ENCODE measurements at places on chromosomes 1 and 21.

GRCh38 chr1:204286831-204287421 lies 72.8 kb downstream of the PLEKHA6 start:
- DNase-seq, result peak; percentile 24

DNA sequence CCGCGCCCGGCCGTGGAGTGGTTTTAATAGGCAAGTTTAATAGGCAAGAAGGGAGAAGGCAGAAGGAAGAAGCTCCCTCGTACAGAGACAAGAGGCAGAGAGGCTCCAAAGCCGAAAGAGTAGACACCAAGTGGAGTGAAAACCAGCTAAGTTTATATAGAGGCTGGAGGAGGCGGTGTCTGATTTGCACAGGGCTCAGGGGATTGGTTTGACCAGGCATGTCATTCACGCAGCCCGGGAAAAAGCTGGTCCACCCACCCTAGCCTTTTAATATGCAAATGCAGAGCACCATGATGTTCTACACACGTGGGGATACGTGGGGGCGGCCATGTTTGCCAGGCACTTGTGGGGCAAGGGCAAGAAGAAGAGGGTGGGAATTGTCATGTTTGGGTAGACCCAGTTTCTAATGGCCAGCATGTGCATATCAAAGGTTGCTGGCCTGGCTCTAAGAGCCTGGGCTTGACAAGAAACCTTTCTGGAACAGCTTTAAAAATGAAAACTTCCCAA lies 18.0 kb upstream of the SOD1 start:
- no peak for DNase-seq

DNA sequence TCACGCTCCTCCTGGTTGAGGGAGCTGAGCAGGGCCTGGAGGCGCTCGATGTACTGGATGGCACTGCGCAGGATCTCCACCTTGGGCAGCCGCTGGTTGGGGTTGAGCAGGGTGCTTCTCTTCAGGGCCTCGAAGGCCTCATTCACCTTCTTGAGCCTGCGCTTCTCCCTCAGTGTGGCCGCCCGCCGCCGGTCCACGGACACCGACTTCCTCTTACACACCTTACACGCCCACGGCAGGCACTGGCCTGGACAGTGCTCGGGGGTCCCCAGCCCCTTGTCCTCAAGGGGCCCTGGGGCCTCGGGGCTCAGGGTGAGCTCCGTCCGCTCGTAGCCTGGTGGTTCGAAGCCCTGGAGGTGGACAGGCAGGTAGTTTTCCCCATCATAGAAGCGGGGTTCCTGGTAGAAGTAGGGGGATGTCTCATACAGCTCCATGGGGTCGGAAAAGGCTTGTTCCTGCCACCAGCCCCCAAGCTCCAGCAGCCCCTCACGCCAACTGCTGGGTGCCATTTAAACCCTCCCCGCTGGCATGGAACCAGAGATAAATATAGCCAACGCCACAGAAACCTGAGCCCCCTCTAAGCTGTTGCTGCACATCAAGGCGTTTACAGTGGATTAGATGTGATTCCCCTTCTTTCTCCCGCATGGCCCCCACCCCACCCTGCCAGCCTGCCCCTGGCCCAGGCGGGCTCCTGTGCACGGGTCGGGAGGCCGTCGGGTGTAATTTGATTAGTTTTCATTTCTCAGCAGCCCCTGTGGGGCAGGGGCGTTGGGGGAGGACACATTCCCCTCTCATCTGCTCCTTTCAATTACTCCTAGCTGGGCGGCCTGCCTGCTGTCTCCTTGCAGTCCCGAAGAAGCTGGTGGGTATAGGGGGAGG lies at the start of gene MYOG:
Gene MYOG, minus strand, starts transcription at position 485 of the 879 bp plus-strand sequence. Its CDS starts 51 bp downstream, at position 434.
- no peak for DNase-seq

DNA sequence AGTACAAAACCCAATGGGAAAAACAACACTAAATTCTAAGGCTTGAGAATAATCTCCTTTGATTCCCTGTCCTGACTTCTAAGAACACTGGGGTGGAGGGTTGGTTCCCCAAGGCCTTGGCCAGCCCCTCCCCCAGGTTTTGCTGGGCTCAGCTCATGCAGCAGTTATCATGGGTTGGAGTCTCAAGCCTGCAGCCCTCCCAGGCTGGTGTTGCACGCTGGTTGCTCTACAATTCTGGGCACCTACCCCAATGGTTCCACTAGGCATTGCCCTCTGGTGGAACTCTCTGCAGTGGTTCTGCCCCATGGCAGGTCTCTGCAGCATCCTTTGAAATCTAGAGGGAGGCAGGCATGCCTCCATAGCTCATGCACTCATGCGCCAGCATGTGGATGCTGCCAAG lies 184.4 kb upstream of the PALMD start:
- DNase-seq, result no peak

DNA sequence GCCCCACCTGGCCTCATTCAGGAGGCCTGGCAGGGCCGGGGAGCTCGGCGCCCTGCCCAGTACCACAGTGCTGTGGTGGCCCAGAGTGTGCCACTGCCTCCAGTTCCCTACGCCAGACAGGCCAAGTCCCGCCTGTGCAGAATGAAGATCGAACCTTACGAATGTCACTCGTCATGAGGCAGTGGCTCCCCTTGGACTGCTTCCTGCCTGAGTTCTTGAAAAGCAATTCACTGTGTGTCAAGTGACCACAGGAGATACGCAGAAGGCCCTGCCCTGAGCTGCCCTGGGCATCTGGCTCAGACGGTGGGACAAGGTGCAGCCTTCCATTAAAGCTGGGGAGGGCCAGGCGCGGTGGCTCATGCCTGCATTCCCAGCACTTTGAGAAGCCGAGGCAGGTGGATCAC lies 49.6 kb upstream of the LRP8 start:
- DNase-seq, result no peak

- no peak for DNase-seq
Observed at GRCh38 chr1:67029472-67029871, 24.5 kb downstream of the SLC35D1 start.

- DNase-seq, result no peak
Observed at GRCh38 chr1:27884006-27884954, 11.9 kb downstream of the THEMIS2 start.

DNA sequence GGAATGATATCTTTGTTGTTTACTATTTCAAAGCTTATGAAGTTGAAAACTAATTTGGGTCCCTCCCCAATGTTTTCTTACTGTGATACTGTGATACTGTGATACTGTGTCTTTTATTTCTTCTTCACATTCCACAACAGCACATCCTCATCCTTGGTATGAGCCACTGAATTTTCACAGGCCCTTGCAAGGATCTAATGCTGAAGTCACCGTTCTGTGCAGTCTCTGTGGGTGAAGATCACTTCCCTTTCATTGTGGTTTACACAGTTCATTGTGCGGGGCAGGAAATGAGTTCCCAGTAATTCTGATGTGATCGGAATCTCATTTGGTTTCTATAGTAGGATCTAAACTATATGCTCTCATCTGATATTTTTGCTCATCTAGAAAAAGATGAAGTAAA lies 32.1 kb upstream of the PAXBP1 start:
- DNase-seq, result no peak
